ENCODE measurements at places on chromosomes 1 and 21.

GRCh38 chr21:39788383-39788782, 43.4 kb downstream of the IGSF5 start:
- peak; percentile 80 for DNase-seq

DNA sequence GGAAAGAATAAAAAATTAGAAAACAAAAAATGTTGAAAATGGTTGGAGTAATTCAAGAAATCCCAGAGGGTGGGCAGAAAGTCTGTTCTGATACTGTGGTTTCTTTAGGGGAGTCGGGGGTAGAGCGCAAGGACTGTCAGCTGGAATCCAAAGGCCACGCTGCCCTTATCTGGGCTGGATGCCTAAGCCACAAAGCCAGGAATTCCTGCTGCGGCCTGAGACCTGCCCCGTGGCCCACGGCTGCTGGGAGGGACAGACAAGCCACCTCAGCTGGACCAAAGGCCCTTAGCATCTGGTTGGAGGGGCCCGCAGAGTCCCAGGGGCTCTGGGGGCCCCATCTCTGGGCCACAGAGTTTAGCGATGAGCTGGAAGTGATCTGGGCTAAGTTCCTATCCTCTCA, 60.2 kb downstream of the DMRTB1 start:
- no peak for DNase-seq

GRCh38 chr1:26099780-26100179, 11.8 kb upstream of the PDIK1L start:
- DNase-seq, result no peak

DNA sequence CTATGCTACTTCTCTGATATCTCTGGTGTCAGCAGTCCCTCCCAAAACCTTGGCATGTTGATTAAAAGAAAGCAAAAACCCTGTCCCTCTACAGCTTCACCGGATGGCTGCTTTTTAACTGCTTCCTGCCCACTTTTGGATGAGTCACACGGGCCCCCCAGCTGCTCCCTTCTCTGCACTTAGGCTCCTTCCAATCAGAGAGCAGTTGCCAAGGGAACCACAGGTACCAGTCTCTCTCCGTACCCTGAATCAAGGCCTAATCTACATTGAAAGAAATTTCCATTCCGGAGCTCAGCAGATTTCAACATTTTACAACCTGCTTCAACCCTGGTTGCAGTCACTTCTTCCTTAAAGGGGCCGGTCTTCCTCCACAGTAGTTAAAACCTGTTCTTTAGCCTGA, 70.6 kb upstream of the GJB5 start:
- no peak for DNase-seq

DNA sequence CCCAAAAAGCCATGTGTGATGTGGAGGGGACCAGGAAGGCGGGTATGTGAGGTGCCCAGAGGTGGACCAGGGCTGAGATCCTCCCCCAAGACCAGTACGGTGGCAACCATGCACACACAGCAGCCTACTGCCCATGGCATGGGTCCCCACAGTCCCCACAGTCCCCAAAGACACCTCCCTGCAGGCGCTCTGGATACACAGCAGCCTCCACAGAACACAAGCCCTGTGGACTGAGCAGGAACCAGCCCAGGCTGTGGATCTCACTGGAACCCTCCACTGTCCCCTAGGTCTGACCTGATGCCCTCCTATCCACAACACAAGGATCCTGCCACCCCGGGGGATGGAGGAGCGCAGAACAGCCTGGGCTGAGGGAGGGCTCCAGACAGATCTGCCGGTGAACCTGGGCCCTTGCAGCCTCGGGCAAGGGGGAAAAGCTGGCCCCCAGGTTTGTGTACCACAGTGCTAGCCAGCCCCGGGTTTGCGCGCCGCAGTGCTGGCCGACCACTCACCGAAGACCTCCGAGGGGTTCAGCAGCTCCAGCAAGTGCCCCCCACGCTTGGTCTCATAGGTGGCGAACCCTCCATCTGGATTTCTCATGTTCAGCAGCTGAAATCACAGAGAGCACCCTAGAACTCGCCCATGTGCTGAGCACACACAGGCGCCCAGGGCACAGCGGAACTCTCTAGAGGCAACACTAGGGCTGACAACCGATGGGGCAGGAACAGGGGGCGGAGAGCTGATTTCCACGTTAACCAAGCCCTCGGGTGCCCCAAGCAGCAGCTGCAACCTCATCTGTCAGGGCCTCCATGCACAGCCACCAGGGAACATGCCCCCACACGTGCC, 22.1 kb upstream of the SPATC1L start:
- DNase-seq, result no peak

DNA sequence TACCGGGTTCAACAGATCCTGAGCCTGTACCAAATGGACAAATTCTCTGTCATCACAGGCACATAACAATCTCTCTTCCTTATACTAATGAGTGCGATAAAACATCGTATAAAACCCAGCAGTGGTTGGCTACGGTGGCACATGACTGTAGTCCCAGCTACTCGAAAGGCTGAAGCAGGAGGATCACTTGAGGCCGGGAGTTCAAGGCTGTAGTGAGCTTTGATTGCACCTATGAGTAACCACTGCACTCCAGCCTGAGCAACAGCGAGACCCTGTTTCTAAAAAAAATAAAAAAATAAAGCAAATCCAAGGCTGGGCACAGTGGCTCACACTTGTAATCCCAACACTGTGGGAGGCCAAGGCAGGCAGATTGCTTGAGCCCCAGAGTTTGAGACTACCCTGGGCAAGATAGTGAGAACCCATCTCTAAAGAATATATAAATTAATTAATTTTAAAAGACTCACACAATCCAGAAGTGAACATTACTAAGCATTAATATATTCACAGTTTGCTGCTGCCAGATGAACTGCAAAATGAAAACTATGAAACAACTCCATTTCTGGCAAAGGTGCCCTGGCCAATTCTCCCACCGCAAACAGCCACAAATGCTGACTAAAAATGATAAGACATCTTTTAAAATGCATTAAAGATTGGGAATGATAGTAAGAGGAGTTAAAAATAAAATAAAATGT, 13.1 kb downstream of the ZBTB17 start:
- no peak for DNase-seq

DNA sequence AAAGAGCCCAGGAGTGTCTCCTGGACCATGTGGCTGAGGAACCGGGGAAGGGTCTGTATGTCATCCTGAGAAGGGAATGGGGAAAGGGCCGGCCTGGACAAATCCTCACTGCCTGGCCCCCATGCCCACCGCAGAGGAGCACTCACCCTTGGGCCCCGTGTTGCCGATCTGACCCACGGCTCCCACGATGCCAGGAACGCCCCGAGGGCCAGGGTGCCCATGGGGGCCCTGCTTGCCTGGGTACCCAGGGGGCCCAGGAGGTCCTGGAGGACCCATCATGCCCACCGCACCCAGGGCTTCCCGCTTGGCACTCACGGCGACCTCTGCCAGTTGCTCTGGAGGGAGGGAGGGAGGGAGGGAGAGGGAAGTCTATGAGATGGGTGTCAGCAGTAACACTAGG, 14.6 kb downstream of the COL9A2 start:
- DNase-seq, result no peak

DNA sequence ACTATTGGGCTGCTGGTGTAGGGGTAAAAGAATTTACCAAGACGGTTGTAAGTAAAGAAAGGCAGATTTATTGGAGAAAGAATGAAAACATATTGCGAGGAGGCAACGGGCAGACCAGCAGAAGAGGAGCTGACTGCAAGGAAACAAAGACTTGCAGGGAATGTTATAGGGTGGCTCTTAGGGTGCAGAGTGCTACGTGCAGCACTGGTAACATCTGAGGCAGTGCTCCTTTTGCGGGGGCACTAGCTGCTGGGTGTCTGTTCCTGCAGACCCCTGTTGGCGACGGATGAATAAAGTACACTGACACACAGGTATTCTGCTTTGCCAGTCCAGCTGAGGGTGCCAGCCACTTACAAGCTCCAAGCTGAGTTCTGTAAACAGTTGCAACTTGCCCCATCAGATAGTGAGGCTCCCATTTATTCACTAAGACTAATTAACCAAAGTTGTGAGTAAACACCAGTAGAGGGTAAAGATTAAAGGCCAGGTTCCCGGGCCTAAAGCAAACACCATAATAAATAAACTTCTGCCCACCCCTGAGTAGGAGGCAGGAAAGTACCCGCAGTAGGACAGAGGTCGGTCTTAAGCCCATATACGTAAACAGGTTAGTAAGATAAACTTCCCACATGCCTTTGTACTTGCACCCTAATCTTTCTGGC, 140.2 kb upstream of the KCNK1 start:
- DNase-seq, result no peak

GRCh38 chr1:47931395-47931794, 65.8 kb downstream of the TRABD2B start:
- no peak for DNase-seq

GRCh38 chr1:226661271-226661670, 77.8 kb downstream of the ITPKB start:
- no peak for DNase-seq

GRCh38 chr1:72757843-72758242, 475.5 kb upstream of the NEGR1 start:
- no peak for DNase-seq

GRCh38 chr21:33587792-33588484, 546 bp downstream of the DONSON start:
- DNase-seq, result peak; percentile 34

Measured in RWPE1 (cell line).